ENCODE measurements at places on chromosomes 7 and 10. TPM values are rescaled to one million over a fixed set of nuclear protein-coding genes. Genes with fewer than 3 reads are reported as not detected.
A peak's percentile ranks its signal among the peaks of the same experiment; 100 is the strongest.

SLC18A3 gene
- total RNA-seq = not detected

GRCh38 chr10:6518791-6519429, 61.2 kb downstream of the PRKCQ start:
- H3K4me1 ChIP-seq = peaks cover 79% of the 10 kb centered on the region
- peak overlapping the region; percentile 78 for H3K27ac ChIP-seq
- peaks cover 2% of the 10 kb centered on the region for H3K27me3 ChIP-seq
- no peak for DNase-seq
- H3K4me3 ChIP-seq = peak overlapping the region; percentile 54

DNA sequence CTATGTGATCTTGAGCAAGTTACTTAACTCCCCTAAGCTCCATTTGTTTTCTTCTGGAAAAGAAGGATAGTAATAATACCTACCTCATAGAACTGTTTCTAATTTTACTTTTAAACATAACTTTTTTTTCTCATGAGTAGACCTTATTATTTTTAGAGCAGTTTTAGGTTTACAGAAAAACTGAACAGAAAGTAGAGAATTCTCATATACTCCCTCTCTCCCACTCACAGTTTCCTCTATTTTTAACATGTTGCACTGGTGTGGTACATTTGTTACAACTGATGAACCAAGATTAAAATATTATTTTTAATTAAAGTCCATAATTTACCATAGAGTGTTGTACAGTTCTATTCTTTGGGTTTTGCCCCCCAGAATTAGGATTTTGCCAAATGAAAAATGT, 221.3 kb upstream of the CSTF2T start:
- no peak for DNase-seq
- H3K4me1 ChIP-seq = no peaks in the 10 kb centered on the region
- H3K27me3 ChIP-seq = peaks cover 13% of the 10 kb centered on the region
- no peak overlapping the region for H3K4me3 ChIP-seq
- H3K36me3 ChIP-seq = no peaks in the 10 kb centered on the region
- H3K27ac ChIP-seq = no peak overlapping the region

DNA sequence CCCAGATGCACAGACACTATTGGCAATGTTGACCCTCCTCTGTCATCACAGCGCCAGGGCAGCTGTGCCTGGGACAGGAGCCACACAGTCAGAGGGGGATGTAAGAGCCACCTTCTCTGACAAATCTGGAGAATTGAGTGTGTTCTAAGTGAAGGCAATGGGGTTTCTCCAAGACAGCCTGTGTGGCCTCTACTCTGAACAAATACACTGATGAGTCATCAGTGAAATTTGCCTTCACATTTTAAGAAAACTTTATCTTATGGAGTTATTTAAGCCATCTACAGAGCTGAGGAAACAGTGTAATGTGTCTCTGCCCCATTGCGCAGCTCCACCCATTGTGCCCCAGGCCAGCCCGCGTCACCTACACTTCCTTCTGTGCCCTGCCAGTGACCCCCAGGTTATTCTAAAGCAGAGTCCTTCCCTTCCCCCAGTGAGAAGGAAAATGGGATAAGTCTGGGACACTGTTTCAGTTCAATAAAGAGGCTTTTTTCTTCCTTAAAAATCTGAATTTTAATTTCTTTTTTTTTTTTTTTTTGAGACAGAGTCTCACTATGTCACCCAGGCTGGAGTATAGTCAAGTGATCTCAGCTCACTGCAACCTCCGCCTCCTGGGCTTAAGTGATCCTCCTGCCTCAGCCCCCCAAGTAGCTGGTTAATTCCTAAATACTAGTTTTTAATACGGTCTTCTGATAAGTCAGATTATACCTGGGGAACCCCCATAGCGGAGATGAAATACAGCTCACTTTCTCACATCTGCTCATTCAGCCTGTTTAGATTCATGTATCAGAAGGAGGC, 21.8 kb downstream of the AKR1E2 start:
- no peaks in the 10 kb centered on the region for H3K36me3 ChIP-seq
- peaks cover 20% of the 10 kb centered on the region for H3K4me1 ChIP-seq
- no peak for DNase-seq
- no peaks in the 10 kb centered on the region for H3K27me3 ChIP-seq
- no peak overlapping the region for H3K4me3 ChIP-seq
- H3K27ac ChIP-seq = no peak overlapping the region

GRCh38 chr7:101173752-101174244, 6.3 kb downstream of the NAT16 start:
- DNase-seq = peak; percentile 69
- H3K27ac ChIP-seq = no peak overlapping the region
- H3K36me3 ChIP-seq = no peaks in the 10 kb centered on the region
- H3K4me1 ChIP-seq = peaks cover 40% of the 10 kb centered on the region
- H3K27me3 ChIP-seq = peaks cover 85% of the 10 kb centered on the region

DNA sequence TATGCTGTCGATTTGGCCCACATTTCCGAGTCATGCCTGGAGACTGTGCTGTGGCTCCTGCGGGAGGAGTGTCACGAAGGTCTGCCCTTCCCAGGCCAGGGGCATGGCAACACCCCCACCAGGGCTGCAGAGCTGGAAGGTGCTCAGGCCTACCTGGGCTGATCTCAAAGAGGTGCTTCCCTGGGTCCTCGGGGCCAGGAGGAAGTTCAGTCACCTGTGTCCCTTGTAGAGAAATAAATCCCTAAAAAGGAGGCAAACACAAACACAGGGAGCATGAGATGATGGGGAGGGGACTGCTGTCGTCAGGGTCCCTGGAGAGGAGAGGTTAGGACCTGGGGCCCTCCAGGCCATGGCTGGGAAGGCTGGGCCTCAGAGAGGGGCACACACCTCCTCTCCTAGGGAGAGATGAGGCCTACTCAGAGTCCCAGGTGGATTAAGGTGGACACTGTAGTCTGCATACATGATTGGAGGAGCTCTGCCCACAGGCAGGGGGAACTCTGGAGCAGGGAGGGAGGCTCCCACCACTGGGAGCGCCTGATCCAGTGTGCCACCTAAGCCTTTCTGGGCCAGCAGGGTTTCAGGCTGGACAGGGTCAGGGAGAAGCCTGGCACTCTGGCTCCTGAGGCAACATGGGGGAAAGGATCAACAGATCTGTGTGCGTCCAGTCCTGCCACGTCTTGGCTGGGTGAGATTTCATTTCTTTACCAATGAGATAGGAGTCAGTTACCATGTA, 49.4 kb downstream of the ARHGAP22 start:
- H3K36me3 ChIP-seq = no peaks in the 10 kb centered on the region
- H3K4me1 ChIP-seq = no peaks in the 10 kb centered on the region
- H3K27me3 ChIP-seq = peaks cover 4% of the 10 kb centered on the region
- no peak overlapping the region for H3K27ac ChIP-seq

DNA sequence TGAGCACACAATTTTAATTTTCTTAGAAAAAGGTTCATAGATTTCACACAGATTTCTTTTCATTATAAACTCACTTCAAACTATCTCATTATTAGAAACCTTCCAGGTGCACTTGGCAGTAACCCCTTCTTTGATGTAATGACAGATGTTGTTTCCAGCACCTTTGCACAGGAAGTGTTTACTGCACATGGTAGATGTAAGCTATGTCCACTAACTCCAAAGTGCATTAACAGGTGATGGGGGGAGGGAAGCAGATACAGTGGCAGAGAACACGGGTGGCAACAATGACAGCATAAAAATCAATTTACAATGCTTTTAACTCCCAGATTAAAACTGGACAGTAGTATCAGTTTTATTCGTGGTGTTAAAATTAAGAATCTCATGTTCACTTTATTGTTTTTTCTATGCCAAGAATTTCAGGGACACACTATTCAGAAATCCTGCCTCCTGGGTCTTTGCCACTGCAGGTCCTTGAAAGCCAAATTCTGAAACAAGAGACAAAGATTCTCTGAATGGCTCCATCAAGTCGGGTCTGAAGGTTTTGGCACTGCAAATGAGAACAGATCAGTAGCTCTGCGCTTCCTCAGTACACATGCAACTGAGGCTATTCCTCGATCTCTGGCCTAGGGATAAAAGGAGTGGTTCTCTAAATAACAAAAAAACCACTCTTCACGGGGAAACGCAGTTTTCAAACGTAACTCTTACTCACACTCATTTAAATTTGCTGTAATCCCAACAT, 187.7 kb downstream of the JAZF1 start:
- H3K4me1 ChIP-seq = peaks cover 5% of the 10 kb centered on the region
- no peak overlapping the region for H3K27ac ChIP-seq
- no peak overlapping the region for H3K4me3 ChIP-seq
- no peak for DNase-seq
- H3K36me3 ChIP-seq = peaks cover 3% of the 10 kb centered on the region
- peaks cover 2% of the 10 kb centered on the region for H3K27me3 ChIP-seq

- no peaks in the 10 kb centered on the region for H3K27me3 ChIP-seq
- no peak overlapping the region for H3K27ac ChIP-seq
These were observed 431.0 kb upstream of the MKI67 start for GRCh38 chr10:128557149-128557710.

DNA sequence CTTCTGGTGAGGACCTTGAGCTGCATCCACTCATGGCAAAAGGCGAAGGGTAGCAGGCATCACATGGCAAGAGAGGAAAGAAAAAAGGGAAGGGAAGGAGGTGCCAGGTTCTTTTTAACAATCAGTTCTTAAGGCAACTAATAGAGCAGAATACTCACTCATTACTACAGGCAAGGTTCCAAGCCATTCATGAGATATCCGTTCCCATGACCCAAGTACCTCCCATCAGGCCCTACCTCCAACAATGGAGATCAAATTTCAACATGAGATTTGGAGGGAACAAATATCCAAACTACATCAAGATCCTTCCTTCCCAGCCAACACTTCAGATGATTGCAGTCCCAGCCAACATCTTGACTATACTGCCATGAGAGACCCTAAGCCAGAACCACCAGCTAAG, 38.9 kb upstream of the YAE1 start:
- H3K4me3 ChIP-seq = no peak overlapping the region
- no peak overlapping the region for H3K27ac ChIP-seq
- H3K4me1 ChIP-seq = no peaks in the 10 kb centered on the region
- H3K36me3 ChIP-seq = no peaks in the 10 kb centered on the region

- no peak overlapping the region for H3K4me3 ChIP-seq
- no peak for DNase-seq
- H3K4me1 ChIP-seq = peaks cover 20% of the 10 kb centered on the region
- peaks cover 3% of the 10 kb centered on the region for H3K36me3 ChIP-seq
- H3K27me3 ChIP-seq = peaks cover 7% of the 10 kb centered on the region
- H3K27ac ChIP-seq = peak overlapping the region; percentile 54
These were observed 36.0 kb downstream of the MAT1A start for GRCh38 chr10:80253266-80253962.

- H3K36me3 ChIP-seq = no peaks in the 10 kb centered on the region
- DNase-seq = no peak
These were observed 317.0 kb downstream of the CACNA2D1 start for GRCh38 chr7:82126576-82126975.

- H3K36me3 ChIP-seq = peaks cover 2% of the 10 kb centered on the region
- DNase-seq = no peak
- no peak overlapping the region for H3K27ac ChIP-seq
- H3K27me3 ChIP-seq = no peaks in the 10 kb centered on the region
- no peaks in the 10 kb centered on the region for H3K4me1 ChIP-seq
These were observed 35.5 kb upstream of the OIT3 start for GRCh38 chr10:72858067-72858466.

PNLIP gene
- not detected for total RNA-seq

Measured in activated T-helper 1 cell treated with anti-CD3 and anti-CD28 coated beads, Interleukin-12 subunit alpha, Interleukin-12 subunit beta, Interleukin-2, Interleukin-4 antibody, amounts not matched to agents 30 ng/mL and 10 ng/mL and 1 ng/mL, durations not matched to agents 14 hours and 24 hours and 36 hours (primary cell).